ENCODE measurements at places on chromosomes 6 and 20.

- DNase-seq = no peak
These were observed 127.8 kb downstream of the SLC16A10 start for GRCh38 chr6:111215131-111215530.

GRCh38 chr6:168122011-168122410 lies 43.0 kb upstream of the FRMD1 start:
- DNase-seq = no peak

- no peak for DNase-seq
These were observed 102.7 kb downstream of the KCNQ5 start for GRCh38 chr6:72724545-72724944.

- DNase-seq = peak; percentile 35
These were observed 60.9 kb downstream of the EPB41L2 start for GRCh38 chr6:131001945-131002660.
